ENCODE measurements at places on chromosomes 3 and 15. TPM values are rescaled to one million over a fixed set of nuclear protein-coding genes. Genes with fewer than 3 reads are reported as not detected.

SHF gene
- total RNA-seq: 309 TPM

CYP19A1 gene
- not detected for total RNA-seq

PLSCR4 gene
- total RNA-seq: not detected

NANOGP8 gene
- total RNA-seq: 0.86 TPM

SEMA3F gene
- 41.2 TPM for total RNA-seq

LAMB2 gene
- 16.6 TPM for total RNA-seq

SH2D7 gene
- total RNA-seq: not detected

CSPG4 gene
- total RNA-seq: 1.1 TPM

ACAA1 gene
- total RNA-seq: 89.8 TPM

LMAN1L gene
- total RNA-seq: not detected

PIGBOS1 gene
- 14.4 TPM for total RNA-seq

WNT5A gene
- 0.76 TPM for total RNA-seq

AADAC gene
- total RNA-seq: not detected
